Fibroblast of skin of right quadriceps (primary cell): ENCODE measurements at places on chromosomes 16 and 17.

DNA sequence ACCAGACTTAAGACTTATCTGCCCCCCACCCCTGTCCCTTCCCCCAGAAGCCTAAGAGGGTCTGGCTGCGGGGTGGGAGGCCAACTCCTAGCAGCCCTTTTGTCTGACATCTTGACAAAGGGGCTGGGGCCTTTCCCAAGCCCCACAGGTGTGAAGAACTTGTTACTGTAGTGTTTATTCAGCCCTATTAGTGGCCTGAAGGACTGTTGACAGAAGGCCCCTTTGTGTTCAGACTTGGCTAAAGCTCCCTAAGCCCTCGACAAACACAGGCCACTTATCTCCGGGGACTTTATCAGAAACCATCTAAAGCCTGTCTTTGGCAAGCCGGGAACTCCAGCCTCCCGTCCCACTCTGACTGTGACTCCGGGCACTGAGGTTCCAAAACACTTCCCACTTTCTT is 129.8 kb downstream of the NTN1 start:
- DNase-seq = no peak

DNA sequence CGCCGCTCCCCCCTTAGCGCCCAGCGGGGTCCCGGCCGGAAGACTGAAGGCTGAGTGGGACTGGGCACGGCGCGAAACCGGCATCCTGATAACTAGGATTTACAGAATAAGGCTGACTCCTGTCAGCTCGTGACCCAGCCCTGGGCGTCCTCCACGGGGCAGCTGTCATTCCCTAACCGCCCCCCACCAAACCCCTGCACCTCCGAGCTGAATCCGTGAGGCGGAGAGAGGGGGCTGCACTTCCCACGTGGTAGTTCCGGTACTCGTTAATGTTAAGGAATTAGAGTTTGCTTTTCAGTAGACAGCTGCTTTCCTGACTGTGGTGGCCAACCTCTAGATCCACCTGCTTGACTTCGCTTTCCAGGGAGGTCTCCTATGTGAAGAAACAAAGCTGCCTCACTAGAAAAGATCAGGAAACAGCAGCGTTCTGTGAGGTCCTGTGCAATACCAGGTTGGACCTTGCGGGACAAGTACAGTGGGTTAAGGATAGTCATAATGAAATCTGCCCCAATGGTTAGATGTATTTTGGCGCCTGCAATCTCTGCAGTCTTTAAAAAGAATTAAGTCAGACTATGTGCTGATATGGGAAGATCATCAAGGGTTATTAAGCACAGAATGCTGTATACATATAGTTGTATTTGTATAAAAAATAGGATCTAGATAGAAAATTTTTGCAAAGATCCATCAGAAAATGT is 1.1 kb upstream of the WBP2 start:
- no peak for DNase-seq

- DNase-seq = no peak
These were observed 16.7 kb downstream of the MGRN1 start for GRCh38 chr16:4641306-4641687.

DNA sequence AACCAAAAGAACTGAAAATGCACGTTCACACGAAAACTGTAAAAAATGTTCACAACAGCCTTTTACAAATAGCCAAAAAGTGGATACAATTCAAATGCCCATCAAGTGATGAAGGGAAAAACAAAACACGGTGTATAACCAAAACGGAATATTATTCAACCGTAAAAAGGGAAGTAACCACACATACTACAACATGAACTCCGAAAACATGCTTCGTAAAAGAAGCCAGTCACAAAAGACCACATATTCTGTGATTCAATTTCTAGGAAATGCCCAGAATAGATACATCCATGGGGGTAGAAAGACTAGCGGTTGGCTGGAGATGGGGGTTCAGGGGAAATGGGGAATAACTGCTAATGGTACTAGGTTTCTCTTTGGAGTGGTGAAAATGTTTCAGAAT is 81.5 kb upstream of the TRAP1 start:
- DNase-seq = no peak

DNA sequence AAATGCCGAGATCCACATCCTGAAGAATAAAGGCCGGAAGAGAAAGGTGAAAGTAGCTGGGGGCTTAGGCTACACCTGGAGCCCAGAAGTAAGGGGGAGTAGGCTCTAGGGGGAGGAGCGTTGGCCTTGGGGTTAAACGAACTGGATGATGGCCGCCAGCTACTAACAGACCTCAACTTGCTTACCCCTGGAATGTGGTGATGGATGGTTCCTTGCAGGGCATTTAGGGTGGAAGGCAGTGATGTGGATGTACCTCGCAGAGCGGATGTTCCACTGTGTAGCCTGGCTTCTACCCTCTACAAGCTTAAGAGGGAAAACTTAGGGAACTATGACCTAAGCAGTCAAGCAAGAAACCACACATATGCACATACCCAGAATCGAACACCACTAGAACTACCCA is 2.3 kb upstream of the MAZ start:
- no peak for DNase-seq

GRCh38 chr17:16449121-16449570 is 33.8 kb downstream of the TRPV2 start:
- DNase-seq = peak; percentile 52

DNA sequence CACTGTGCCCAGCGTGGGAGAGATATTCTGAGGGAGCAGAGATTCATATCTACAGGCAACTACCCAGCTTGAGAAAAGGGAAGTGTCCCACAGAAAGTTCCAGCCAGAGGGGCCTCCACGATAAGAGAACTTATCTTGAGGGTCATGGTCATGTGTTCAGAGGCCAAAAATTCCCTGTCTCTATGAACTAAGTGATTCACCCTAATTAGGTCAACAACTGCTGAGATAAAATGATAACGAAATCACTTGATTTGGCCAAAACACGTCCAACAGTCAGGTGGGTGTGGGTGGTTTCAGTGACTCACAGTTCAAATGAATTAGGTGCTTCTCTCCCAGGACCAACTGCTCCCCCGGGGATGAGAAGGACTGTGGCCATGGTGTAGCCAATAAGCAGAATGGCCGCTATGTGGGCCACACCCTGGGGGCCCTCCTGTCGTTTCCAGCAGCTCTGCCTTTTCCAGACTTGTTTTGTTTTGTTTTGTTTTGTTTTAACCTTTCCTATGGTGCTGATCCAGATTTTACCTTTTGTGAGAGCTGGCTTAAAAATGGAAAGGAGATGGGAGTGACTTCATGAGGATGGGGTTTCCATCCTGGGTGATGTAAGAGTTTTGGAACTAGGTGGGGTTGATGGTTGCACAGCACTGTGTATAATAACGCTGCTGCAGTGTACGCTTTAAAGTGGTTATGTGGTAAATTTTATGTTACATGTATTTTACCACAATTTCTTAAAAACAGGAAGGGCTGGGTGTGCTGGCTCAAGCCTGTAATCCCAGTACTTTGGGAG is 8.7 kb downstream of the DNAI2 start:
- no peak for DNase-seq

DNA sequence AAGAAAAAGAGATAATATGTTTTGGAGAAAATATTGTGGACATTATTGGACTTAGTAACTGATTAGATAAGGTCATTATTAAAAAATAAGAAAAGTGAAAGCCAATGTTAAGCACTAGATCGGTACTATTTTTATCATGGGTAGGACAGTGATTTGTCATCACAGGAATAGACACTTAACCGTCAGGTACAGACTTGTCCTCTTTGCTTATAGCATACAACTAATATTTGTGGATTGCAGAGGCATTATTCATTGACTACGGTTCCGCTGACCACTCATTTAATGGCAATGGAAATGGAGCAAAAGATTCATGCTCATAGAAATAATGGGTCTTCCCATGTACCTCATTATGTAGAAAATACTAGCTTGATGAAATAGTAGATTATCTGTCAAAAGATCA is 596.3 kb upstream of the CA10 start:
- DNase-seq = no peak

GRCh38 chr16:28217326-28217725 is 5.6 kb upstream of the XPO6 start:
- no peak for DNase-seq

- no peak for DNase-seq
These were observed 132.4 kb downstream of the MAF start for GRCh38 chr16:79468121-79468552.
